ENCODE measurements at places on chromosomes 5 and 9. TPM values are rescaled to one million over a fixed set of nuclear protein-coding genes. Genes with fewer than 3 reads are reported as not detected.

DNA sequence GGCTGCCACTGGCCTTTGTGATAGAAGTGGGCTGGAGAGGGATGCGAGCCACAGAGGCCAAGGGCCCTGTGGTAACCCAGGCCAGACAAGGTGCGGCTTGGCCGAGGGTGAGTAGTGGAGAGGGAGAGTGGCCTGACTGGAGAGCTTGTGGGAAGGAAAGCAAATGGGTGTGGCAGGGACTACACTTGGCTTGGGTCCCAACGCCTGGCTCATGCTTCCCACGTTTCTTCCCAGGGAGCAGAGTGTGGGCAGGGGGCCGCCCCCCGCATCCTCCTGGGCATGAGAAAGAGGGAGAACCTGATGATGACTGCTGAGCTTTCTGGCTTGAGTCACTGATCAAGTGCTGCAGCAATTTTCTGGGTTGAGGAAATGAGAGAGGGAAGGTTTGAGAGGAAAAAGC, 95.7 kb downstream of the ANKH start:
- DNase-seq, result peak; percentile 7
- H3K27me3 ChIP-seq, result no peaks in the 10 kb centered on the region
- no peaks in the 10 kb centered on the region for H3K36me3 ChIP-seq
- H3K4me1 ChIP-seq, result no peaks in the 10 kb centered on the region

CCDC192 gene
- total RNA-seq, result 0.18 TPM

WDR38 gene
- 0.04 TPM for total RNA-seq

MARCHF3 gene
- total RNA-seq, result 11.6 TPM

- H3K4me1 ChIP-seq, result no peaks in the 10 kb centered on the region
- no peaks in the 10 kb centered on the region for H3K27me3 ChIP-seq
- H3K36me3 ChIP-seq, result no peaks in the 10 kb centered on the region
- H3K27ac ChIP-seq, result no peak overlapping the region
- no peak overlapping the region for H3K4me3 ChIP-seq
Measured at GRCh38 chr5:122864400-122864799, 19.0 kb downstream of the SNX24 start.
